ENCODE measurements at places on chromosomes 5 and 9. TPM values are rescaled to one million over a fixed set of nuclear protein-coding genes. Genes with fewer than 3 reads are reported as not detected.

DNA sequence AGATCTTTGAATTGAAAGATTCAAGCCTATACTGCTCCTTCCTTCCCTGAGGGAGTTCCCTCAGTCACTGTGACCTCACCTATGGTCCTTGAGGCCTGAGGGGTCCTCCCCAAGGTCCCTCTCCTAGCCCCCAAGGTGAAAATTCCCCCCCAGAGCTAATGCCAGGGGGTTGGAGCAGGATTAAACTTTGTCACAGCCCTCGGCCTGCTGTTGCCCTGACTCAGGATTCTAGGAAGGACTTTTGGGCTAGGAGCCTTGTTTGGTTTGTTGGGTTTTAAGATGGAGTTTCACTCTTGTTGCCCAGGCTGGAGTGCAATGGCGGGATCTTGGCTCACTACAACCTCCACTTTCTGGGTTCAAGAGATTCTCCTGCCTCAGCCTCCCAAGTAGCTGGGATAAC is 123.2 kb downstream of the C5orf15 start:
- DNase-seq: no peak

DNA sequence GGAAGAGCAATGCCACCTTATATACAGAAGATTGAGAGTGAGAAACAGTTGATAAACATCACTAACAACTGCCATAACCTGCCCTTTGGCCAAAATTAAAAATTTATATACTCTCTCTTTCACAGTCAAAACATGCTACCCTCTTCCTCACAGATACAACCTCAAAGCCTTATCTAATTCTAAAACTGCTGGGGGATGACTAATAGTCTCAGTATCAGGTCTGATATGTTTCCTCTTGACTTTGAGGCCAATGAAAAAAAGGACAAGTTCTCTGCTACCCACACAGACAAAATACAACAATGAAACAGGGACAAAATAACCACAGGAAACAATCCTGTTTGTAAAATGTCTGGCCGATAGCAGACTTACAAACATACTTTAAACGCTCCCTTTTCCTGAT is 485.6 kb upstream of the NUDT12 start:
- DNase-seq: no peak

- DNase-seq: no peak
Observed at GRCh38 chr5:149063017-149063687, at the start of gene SH3TC2. TSS of gene SH3TC2 (minus strand) at chr5:149063062. CDS start at chr5:149063022, 40 bp downstream.

GRCh38 chr9:36906492-36906891 is 127.6 kb downstream of the PAX5 start:
- DNase-seq: no peak

IFNA8 gene
- not detected for total RNA-seq
